NCI-H2171 treated with DMSO at 0.1 percent for 48 hours (cell line): ENCODE measurements at places on chromosomes 6 and 20.
A peak's percentile ranks its signal among the peaks of the same experiment; 100 is the strongest.

- no peak for DNase-seq
Observed at GRCh38 chr6:133424359-133424758, 183.2 kb downstream of the EYA4 start.

- no peak for DNase-seq
Observed at GRCh38 chr20:57118107-57118769, 148.2 kb downstream of the BMP7 start.

DNA sequence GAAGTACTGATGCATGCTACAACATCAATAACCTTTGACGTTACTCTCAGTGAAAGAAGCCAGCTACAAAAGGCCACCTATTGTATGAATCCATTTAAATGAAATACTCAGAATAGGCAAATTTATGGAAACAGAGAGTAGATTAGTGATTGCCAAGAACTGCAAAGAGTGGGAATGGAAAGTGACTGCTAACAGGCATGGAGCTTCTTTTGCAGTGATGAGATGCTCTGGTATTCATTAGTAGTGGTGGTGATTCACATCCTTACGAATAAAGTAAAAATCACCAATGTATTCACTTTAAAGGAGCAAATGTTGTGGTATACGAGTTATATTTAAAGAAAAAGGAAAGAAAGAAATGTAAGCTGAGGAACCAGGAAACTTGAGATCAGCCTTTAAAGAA lies 126.8 kb upstream of the SAMD5 start:
- DNase-seq: no peak

DNA sequence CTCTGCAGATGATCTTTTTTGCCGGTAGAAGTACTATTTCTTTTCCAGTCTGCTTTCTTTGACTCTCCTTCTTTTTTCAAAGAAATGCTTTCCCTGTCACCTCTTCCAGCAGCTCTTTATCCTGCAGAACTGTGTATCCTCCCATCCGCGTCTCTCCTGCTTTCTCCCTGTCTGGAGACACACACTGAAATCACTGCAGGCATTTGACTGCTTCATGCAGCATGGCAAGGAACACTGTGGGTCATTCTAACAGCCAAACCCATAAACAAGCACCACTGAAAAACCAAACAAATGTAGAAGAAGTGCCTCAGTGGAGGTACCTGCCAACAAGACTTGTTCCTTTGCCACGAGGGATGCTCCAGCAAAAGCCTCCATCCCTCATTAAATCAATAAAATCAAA lies 403.7 kb upstream of the CITED2 start:
- DNase-seq: no peak

DNA sequence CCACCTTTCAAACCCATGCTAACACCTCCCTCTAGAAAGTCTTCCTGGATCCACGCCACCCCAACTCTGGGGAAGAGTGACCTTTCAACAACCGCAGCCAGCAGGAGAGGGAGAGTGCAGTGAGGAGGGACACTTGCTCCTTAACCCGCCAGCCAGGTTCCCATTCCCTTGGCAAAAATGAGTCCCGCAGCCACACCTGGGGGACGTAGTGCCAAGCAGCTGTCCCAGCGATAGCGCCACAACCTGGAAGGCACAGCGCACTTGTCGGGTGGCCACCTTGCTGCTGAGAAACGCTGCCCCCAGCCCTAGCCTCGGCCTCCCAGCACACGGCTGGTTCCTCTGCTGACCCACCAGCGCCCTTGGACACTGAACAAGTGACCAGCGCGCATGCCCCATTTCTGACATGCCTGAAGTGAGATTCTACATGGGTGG lies 119.3 kb downstream of the JPH2 start:
- DNase-seq: no peak

GRCh38 chr6:152954443-152954842 lies 28.4 kb downstream of the FBXO5 start:
- no peak for DNase-seq

DNA sequence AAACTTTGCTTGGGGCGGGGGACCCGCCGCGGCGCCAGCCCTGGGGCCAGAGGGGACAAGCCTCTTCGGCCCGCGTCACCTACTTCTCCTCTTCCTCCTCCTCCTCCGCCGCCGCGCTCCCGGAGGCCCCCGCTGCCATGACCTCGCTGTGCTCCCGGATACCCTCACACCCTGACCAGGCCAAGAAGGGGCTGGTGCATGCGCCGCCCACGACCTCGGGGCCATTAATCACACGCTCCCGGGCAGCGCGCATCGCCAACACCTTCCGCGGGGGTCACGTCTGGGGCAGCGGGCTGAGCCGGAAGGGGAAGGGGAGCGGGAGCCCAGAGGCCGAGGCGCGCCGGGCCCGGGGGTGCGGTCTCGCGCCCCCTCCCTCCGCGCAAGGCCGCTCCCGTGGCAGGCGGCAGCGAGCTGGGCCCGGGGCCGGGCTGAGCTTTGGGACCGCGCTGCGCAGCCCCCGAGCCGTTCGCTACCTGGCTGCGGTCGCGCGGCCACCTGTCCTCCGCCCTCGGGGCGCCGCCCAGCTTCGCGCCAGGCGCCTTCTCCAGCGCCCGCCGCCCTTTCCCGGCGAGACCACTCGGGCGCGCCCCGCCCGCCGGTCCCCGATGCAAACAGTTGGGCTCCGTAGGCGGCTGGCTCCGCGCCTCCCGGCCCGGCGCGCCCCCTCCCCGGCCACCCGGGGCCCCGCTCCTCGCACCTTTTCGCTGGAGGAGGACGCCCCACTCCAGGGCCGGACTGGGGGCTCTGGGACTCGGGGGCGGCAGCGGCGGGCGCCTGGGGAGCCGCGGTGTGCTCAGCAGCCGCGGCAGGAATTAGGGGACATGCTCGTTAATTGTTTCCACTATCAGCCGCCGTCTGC lies 575 bp upstream of the CNR1 start:
- peak; percentile 69 for DNase-seq

- peak; percentile 4 for DNase-seq
Observed at GRCh38 chr6:25173951-25174474, 105.2 kb upstream of the CARMIL1 start.

GRCh38 chr6:127813699-127814027 lies 87.2 kb downstream of the THEMIS start:
- no peak for DNase-seq

GRCh38 chr6:118704915-118705314 lies 53.5 kb upstream of the CEP85L start:
- no peak for DNase-seq
